ENCODE measurements at places on chromosomes 7 and 10.

DNA sequence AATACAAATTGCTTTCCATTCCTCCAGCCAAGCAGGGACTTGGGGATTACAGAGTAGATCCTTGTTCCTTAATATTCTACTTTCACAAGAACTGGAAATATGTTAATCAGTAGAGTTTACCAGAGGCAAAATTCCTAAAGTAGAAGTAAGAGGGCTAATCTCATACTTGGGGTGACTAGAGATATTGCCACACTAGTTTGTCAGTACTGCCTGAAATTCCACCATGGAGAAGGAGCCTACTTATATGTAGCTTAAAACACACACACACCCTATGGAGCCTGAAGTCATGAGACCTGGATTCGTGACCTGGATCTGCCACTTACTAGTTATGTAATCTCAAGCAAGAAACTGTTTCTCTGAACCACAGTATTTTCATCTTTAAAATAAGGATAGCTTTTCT, 33.9 kb downstream of the STRIP2 start:
- no peak for DNase-seq

- DNase-seq = no peak
Observed at GRCh38 chr7:30053068-30053467, 24.9 kb downstream of the PLEKHA8 start.

DNA sequence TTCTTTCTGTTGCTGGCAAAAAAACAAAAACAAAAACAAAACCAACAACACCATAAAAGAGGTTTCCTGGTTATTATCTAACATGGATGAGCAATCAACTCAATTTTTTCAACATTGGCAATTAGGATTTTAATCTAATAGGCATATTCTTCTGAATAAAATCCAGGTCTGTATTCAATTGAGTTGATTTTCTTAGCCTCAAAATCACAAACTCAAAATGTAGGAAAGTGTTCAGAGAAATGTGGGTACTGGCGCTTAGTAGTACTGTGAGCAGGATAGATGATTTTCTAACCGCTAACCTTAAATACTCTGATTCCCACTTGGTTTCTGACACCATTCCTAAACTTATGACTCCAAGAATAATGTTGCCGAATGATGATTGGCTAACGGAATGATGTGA, 5.6 kb downstream of the WNT16 start:
- DNase-seq = no peak

DNA sequence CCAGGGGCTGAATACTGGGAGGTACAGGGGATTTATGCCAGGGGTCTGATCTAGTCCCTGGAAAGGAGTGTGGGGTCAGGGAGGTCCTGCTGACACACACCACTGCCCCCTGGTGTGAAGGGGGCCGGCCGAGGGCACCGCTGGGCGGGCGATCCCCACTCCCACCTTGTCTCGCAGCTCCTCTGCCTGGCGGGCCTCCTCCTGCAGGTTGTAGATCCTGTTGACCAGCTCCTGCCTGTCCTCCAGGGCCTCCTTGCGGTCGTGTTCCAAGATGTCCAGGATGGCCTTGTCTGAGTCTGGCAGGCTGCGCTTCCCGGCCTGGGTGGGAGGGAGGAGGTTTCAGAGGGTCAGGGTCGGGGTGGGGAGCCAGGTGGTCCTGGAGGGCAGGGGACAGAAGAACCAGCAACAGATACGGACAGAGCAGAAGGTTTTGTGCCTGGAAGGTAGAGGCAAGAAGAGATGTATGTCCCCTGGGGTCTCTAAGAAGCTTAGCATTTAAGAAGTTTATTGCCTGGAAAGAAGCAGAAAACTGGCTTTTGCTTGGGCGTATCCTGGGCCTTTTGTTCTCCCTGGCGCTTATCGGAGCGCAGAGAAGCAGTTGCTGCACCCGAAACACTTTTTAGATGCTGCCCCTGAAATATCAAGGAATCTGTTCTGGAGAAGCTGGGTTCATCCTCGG, 94.5 kb upstream of the GNA12 start:
- DNase-seq = peak; percentile 43

DNA sequence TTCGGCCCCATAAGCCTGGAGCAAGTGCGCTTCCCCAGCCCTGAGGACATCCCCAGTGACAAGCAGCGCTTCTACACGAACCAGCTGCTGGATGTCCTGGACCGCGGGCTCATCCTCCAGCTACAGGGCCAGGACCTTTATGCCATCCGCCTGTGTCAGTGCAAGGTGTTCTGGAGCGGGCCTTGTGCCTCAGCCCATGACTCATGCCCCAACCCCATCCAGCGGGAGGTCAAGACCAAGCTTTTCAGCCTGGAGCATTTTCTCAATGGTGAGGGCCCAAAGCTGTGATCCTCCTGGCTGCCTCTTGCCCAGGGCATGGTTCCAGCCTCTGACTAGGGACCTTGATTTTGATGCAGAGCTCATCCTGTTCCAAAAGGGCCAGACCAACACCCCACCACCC, 10.1 kb downstream of the IRF5 start:
- DNase-seq = no peak

DNA sequence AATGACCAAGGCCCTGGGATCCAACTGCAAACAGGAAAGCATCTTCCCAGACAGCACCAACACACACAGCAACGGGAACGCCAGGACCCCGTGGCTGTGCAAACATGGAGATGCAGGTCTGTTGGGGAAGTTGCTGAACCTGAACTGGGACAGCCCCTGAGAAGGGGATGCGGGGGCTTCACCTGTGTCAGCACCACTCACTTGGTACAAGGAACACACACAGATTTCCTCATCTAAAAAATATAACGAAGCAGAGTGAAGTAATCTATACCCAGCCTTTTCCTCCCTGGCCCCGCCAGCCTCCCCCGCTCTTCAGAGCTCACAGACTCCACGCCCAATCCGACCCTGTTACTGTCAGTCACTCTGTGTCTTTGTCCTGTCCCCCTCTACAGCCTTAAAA, 93.0 kb downstream of the PTPRN2 start:
- no peak for DNase-seq

GRCh38 chr10:13348216-13349017, at the start of gene SEPHS1:
SEPHS1 (minus strand) TSS chr10:13348293; CDS start chr10:13344950, 3,343 bp downstream.
- peak; percentile 88 for DNase-seq

Measured in activated CD8-positive, alpha-beta memory T cell treated with anti-CD3 and anti-CD28 coated beads, Interleukin-2, amount 50 U/mL, for 48 hours (primary cell).